Activated CD4-positive, alpha-beta T cell treated with anti-CD3 and anti-CD28 coated beads, Interleukin-10, Interleukin-2, amounts not matched to agents 100 ng/mL and 50 ng/mL, durations not matched to agents 16 hours and 8 hours (primary cell): ENCODE measurements at places on chromosomes 13 and 19.
A peak's percentile ranks its signal among the peaks of the same experiment; 100 is the strongest.

- no peak for DNase-seq
Observed at GRCh38 chr13:76929851-76930374, 18.4 kb upstream of the ACOD1 start.

GRCh38 chr19:40927567-40927966, 45.5 kb upstream of the CYP2A7 start:
- DNase-seq: no peak

- DNase-seq: no peak
Observed at GRCh38 chr13:34224877-34225276, 406.9 kb downstream of the RFC3 start.

- DNase-seq: no peak
Observed at GRCh38 chr13:47886314-47886713, 114.8 kb downstream of the SUCLA2 start.

GRCh38 chr13:95352486-95352885, 51.2 kb upstream of the ABCC4 start:
- DNase-seq: no peak

DNA sequence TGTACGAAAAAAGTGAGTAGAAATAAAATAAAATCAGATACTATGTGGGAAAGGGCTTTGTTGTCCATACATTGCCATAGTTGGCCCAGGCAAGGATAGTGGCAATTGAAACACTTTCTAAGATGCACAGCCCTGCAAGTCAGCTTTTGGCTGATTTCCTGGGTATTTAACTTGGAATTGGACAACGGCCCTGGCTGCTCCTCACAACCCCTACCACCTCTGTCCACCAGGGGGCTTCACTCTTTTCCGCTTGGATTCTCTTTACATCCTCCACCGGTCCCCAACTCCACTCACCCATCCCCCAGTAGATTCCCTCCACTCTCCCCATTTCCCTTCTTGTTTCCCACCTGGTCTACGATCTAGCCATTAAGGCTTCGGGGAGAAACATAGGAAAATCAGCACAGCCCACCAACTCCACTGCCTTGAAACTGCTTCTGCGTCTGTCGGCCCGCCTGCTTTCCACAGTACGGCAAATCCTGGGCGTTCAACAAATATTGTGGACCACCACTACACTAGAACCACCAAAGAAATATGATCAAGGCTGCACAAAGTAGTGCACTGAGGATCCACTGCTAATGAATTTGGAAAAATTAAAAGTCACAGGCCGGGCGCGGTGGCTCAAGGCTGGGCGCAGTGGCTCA, 48.6 kb upstream of the GTF3A start:
- peak; percentile 55 for DNase-seq

- no peak for DNase-seq
Observed at GRCh38 chr19:40510526-40511115, 43.8 kb downstream of the SPTBN4 start.

GRCh38 chr19:8020681-8021080, 15.2 kb upstream of the ELAVL1 start:
- no peak for DNase-seq

- DNase-seq: no peak
Observed at GRCh38 chr19:54389553-54389952, 24.8 kb upstream of the LAIR1 start.

DNA sequence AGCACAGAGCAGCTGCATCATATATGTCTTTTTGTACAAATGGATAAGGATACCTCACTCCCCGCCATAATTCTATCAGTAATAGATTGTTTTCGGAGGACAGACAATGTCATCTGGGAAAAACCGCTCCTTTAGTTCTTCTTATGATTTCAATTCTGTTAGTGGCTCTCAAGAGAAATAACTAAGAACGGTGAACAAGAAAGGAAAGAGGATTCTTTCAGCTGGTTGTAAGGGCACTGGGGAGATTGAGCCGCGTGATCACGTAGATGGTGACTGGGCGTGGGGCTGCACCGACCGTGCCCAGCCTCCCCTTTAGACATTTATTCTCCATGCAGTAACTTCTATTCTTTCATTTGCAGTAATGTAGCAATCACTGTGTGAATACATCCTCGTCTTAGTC, 99.4 kb upstream of the PEG3 start:
- DNase-seq: no peak

- DNase-seq: no peak
Observed at GRCh38 chr13:79674765-79675515, 194.0 kb downstream of the NDFIP2 start.

- DNase-seq: no peak
Observed at GRCh38 chr13:30991922-30992321, 59.5 kb downstream of the TEX26 start.

GRCh38 chr19:46126086-46126580, 1.6 kb upstream of the IGFL3 start:
- DNase-seq: no peak

GRCh38 chr13:52780611-52781010, 41.0 kb upstream of the CNMD start:
- DNase-seq: no peak

GRCh38 chr13:24892829-24893228, 128.9 kb downstream of the RNF17 start:
- no peak for DNase-seq

DNA sequence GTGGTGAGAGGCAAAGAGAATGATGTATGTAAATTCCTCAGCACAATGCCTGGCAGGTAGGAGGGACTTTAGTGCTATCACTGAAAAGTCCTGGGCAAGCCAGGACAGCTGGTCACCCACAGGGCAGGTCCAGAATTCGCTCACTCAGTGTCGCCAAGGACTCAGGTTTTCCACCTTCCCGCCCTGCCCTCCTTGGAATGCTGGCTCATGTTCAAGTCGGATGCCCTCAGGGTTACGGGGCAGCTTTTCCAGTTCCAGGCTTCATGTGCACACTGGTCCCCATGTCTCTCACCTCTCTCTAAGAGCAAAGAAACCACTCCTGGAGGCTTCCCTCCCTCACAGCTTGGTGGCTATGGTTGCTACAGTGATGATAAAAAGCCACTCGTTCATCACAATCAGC, 24.8 kb upstream of the NAXD start:
- DNase-seq: no peak

- no peak for DNase-seq
Observed at GRCh38 chr13:30882026-30882850, 23.8 kb upstream of the MEDAG start.

- no peak for DNase-seq
Observed at GRCh38 chr19:48796298-48797083, 14.3 kb downstream of the BCAT2 start.

GRCh38 chr13:35592457-35592856, 116.0 kb upstream of the MAB21L1 start:
- DNase-seq: no peak

GRCh38 chr13:75636436-75637180, 478 bp downstream of the LMO7 start:
- peak; percentile 22 for DNase-seq

GRCh38 chr13:93903909-93904308, 575.6 kb downstream of the DCT start:
- no peak for DNase-seq

- no peak for DNase-seq
Observed at GRCh38 chr13:101916775-101917474, 464.4 kb downstream of the ITGBL1 start.

- DNase-seq: peak; percentile 58
Observed at GRCh38 chr13:27830010-27830409, 37.7 kb downstream of the GSX1 start.

DNA sequence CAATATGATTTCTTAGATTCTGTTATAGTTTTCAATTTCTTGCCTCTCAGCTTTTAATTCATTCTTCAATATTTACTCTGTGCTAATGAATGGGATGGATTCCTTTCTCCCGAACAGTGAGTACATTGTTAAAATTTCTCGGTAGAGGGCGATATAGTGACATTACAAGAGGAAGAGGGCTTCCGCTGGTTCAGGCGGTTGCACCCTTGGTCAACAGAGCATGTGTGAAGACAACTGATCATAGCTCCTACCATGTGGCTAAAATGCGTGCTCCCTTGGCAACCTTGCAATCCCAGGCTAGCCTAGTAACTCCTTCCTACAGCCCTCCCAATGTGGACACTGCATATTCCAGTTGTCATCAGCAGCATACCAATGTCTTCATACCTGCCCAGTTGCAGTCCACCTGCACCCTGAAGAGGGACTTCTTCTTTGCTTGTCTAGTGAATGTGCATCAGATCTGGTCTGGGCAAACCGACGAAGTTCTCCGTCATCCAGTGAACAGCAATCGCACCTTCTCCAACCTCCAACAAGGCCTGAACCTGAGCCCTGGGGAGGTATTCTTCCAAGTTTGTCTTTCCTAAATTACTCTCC, 653.0 kb upstream of the GPC6 start:
- DNase-seq: no peak

- DNase-seq: peak; percentile 50
Observed at GRCh38 chr13:94312511-94313216, 166.8 kb downstream of the DCT start.

DNA sequence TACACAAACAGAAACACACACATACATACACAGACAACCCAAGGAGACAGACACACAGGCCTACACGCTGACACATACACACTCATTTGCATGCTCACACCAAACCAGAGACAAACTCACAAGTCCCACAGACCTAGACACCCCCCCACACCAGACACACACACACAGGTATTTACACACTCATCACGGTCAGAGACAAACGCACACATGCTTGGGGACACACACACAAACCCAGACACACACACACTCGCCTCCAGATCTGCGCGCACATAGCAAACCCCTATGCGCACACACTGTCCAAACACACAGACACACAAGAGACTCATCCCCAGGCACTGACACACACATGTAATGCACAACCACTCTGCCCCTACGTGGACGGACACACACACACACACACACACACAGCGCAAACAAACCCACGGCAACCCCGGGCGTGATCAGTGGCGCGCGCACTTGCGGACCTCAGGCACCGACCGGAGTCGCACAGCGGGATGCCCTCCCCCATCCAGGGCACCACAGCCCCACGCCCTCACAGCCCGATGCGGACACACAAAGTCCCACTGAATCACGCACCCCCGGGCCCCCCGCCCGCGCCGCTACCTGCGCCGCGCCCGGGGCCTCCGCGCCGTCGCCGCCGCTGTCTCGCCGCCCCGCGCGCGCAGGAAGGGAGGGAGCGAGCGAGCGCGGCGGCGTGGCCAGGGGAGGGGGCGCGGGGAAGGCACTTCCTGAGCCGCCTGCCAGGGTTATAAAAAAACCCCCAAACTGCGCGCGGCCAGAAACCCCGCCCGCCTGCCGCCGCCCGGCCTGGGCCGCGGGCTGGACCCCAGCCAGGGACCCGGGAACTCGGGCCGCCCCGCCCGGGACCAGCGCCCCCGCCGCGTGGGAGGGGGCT, at the start of gene ADAMTS10:
Gene ADAMTS10 (minus strand): TSS at position 675 of the 895 bp plus-strand sequence. CDS start 5,005 bp downstream, outside the sequence.
- no peak for DNase-seq

GRCh38 chr13:94303644-94304174, 175.8 kb downstream of the DCT start:
- no peak for DNase-seq

DNA sequence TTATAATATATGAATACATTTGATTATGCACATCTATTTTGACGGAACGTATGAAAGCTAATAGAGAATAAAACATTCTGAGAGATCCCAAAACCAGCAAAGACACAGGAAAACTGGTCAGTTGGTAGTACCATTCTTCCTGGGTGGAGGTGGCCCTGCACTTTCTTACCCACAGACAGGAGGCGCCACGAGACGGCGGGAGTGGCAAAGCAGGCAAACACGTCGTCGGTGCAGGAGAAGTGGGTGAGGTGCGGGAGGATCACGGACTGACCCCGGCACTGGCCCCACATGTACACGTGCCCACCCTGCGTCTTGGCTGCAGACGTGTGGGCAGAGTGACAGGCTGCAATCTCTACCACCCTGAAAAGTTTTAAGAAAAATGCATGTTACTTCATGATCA, 36.1 kb downstream of the RCBTB1 start:
- DNase-seq: no peak

DNA sequence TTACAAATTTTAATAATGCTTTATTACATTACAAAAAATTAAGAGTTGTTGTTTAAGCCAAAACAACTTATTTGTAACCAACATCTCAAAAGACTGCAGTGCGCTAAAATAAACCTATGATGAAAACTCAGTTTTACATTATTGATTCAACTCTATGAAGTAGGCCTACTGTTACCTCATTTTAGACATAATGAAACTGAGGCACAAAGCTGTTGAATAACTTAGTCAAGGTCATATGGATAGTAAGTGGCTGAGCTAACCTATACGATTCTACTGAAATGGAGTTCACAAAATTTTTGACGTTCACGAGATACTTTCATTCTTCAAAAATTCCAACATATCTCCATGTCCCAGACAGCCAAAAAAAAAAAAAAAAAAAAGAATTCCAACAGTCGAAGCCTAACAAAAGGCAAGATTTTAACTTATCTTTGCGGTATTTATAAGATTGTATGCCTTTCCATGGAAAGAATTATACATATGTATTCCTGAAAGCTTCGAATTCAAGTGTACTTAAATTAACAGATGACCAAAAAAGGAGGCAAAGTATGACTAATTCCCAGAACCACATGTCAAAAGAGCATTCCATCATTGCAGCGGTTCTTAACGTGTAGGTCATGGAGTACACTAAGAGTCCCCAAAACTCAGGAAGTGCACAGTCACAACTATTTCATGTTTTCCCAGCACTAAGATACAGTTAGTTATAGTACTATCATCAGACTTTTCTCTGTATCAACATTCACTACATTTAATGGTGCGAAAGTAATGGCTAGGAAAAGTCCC, 69.4 kb downstream of the PSPC1 start:
- DNase-seq: peak; percentile 85

GRCh38 chr19:13774217-13775191, at the start of gene C19orf53:
TSS of gene C19orf53 (plus strand) at chr19:13774456. CDS start at chr19:13774478, 22 bp downstream.
- DNase-seq: peak; percentile 93

GRCh38 chr19:42125536-42125935, 6.7 kb downstream of the POU2F2 start:
- no peak for DNase-seq

DNA sequence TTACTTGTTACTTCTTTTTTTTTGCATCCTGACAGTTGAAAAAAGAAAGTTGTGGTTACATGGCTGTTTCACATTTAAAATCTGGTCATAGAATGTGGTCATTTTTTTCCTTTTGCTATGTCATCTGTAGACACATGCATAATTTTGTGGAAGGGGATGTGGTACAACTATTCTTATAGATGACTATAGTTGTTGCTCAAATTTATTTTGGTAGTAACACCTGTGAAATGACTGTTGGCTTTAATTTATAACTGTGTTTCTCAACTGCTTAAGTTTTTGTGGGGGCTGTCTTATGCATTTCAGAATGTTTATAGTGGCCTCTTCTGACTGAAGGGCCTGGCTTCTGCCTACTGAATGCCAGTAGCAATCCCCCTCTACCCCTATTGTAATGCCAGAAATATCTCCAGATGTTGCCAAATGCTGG, 130.5 kb downstream of the PAN3 start:
- peak; percentile 87 for DNase-seq

GRCh38 chr13:58698531-58698930, 1067.0 kb downstream of the PCDH17 start:
- DNase-seq: no peak

- no peak for DNase-seq
Observed at GRCh38 chr13:24103782-24104372, 56.6 kb upstream of the SPATA13 start.

GRCh38 chr19:49338691-49339300, 3.6 kb downstream of the CD37 start:
- DNase-seq: peak; percentile 31

GRCh38 chr13:109764470-109765291, 21.7 kb downstream of the IRS2 start:
- DNase-seq: no peak
